Activated CD4-positive, alpha-beta T cell treated with anti-CD3 and anti-CD28 coated beads, Interleukin-2, amount 50 U/mL, for 4 hours (primary cell): ENCODE measurements at places on chromosomes 3 and 15.

GRCh38 chr15:85950101-85950500, 129.6 kb upstream of the AGBL1 start:
- no peak for DNase-seq

DNA sequence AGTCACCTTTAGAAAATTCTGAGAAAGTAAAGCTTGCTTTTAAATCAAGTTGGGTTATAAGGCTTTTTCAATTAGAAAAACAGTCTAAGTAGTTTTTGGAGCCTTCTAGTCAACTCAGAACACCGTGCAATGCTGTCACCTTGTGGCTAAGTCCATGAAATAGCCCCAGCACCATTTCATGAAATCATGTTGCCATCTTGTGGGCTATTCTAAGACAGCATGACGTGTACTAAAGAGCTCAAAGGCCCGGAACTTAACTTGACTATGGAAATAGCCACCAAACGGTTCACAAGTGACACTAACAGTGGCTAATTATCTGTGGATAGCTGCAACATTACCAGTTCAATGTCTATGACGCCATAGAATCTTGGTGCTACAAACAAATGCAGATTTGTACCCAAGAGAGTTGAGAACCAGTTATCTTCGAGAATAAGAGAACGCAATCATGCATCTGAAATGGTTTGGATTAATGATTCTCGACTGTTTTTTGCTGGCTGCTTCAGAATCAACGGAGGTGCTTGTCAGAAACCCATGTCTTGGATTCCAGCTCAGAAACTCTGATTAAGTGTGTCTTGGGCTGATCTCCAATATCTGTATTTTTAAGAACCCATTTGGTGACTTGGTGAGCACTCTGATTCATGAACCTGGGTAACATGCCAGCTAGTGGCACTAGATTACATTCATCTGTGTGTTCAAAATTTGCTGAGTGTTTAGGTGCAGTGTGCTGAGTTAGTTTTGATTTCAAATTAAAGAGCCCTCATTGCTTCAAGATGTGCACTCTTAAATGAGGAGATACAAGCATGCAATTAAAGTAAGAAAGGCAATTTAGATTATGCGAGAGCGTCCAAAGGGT, 111.2 kb upstream of the MCTP2 start:
- DNase-seq, result peak; percentile 21

DNA sequence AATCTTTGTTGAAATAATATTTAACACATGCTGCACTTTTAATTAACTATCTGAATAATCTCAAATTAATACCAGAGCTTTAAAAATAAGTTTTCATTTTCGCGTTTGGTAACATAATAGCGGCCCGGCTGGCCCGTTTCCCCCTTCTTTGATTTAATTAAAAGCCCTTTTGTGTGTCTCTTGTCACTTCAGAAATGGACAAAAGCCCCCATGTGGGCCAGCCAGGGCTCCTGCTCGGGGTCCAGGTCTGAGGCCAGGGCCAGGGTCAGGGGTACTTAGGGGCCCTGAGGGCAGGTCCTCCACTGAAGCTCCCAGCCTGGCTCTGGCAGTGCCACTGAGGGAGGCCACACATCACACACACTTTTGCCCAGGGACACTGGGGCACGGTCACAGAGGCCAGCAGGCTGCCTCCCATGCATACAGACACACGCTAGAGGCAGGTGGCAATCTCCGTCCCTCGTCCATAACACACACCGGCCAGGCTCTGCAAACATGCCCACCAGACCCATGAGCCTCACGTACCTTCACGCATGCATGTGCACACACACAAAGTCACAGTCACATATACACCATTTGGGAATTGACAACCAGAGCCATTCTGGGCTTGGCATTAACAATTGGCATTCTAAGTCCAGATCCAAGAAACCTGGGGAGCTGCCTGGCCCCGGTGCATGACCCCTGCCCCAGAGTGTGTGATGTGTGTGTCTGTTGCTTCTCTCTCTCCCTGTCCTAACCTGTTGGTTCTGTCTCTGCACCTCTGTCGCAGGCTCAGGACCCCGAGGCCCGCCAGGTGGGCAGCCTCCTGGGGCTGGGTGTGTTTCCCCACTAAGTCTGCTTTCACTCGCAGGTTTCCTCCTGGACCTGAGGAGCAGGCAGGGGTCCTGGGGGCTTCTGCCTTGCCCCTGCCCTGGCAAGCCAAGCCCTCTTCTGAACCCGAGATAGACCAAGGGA, 38.5 kb downstream of the DNAJB8 start:
- DNase-seq, result no peak

GRCh38 chr15:75161917-75162414, 39.7 kb upstream of the C15orf39 start:
- DNase-seq, result no peak

- no peak for DNase-seq
These were observed 436.9 kb upstream of the ZNF717 start for GRCh38 chr3:76222201-76222600.

DNA sequence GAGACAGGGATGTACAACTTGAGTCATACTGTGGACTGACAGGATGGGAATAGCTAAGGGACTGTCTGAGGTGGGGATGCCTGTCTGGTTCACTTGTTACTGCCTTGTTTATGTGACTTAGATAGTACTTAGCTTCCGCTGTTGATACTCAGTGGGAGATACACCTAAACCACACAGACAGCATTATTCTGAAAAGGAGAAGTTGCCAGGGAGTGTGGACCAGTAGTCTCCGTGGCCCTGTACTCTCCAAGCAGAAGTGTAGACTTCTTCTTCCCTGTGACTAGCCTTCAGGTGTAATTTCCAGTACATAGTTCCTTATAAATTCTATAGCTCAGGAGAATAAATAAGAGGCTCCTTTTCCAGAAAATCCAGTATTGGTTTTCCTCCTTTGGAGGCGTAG, 5.1 kb downstream of the HIGD2B start:
- no peak for DNase-seq

DNA sequence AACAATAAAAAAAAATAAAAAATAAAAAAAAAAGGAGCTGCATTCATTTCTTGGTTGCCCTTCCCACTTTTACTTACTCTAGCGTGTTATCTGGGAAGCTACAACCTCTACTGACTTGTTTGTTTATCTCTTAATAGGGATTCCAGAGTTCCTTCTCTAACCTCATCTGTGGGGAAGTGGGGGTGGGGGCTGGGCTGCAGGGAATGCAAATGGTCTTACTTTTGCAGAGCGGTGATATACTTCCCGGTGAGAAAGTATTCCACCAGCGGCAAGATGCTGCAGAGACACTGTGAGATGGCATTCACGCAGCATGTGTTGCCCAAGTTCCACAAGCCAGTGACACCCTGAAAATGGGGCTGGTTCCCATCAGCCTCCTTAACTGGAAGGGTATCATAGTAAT, 2.1 kb downstream of the USP50 start:
- no peak for DNase-seq

DNA sequence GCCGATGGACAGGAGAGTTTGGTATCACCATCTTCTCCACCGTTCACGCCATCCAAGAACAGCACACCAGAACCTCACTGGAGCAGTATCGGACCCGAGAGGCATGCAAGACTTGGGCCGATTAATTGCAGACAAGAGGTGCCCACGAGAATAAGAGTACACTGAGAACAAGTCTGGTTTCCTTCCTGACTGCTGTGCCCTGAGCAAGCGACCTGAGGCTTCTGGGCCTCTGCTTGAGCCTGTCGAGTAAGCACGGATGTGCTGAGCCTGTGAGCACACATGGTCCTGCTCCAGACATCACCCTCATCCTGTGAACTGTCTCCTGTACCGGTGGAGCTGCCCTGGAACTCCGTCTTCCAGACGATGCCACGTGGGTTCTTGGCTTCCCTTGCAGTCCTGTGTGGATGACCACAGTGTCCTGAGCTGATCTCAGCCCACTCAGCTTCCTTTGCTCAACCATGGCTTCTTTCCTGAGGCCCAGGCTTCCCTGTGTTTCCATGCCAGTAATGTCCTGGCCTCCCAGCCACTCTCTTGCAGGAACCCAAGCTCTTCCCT, 34.3 kb upstream of the SNRPA1 start:
- no peak for DNase-seq

GRCh38 chr15:63114465-63114864, 7.2 kb upstream of the LACTB start:
- DNase-seq, result no peak

- no peak for DNase-seq
These were observed 11.1 kb downstream of the POC1A start for GRCh38 chr3:52143156-52143555.

- DNase-seq, result no peak
These were observed 14.8 kb downstream of the ARNT2 start for GRCh38 chr15:80418892-80419537.

DNA sequence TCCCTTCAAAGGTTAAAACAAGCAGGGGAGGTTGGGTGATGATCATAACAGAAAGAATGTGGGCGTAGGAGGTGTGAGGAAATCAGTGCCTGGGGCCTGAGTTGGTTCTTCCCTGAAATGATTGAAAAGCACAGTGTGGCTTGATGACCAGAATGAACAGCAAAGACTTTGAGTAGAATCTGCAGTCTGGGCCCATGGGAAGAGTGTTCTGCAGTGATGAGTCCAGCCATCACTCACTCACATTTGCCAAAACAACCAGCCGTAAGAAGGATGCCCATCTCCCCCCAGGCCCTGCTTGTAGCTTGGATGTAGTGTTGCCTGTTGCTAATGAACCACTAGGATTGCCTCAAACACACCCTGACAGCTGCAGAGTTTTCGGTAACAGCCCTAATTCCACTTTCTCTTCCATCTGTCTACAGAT, 67.9 kb downstream of the VGLL3 start:
- DNase-seq, result no peak

DNA sequence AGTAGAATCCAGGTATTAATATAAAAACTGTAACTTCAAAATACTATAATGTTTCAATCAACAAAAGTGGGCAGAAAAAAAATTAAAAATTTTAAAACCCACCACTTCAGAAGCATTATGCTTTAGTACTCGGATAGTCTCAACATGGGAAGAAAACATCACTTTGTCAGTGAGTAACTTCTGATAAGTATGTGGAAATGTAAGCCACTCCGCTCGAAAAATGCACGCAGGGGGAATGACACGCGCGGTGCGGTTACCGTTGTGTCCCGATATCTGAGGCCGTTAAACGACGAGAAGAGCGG, 656 bp downstream of the NGLY1 start:
- DNase-seq, result no peak

GRCh38 chr3:153669527-153669926, 451.7 kb upstream of the ARHGEF26 start:
- DNase-seq, result no peak

DNA sequence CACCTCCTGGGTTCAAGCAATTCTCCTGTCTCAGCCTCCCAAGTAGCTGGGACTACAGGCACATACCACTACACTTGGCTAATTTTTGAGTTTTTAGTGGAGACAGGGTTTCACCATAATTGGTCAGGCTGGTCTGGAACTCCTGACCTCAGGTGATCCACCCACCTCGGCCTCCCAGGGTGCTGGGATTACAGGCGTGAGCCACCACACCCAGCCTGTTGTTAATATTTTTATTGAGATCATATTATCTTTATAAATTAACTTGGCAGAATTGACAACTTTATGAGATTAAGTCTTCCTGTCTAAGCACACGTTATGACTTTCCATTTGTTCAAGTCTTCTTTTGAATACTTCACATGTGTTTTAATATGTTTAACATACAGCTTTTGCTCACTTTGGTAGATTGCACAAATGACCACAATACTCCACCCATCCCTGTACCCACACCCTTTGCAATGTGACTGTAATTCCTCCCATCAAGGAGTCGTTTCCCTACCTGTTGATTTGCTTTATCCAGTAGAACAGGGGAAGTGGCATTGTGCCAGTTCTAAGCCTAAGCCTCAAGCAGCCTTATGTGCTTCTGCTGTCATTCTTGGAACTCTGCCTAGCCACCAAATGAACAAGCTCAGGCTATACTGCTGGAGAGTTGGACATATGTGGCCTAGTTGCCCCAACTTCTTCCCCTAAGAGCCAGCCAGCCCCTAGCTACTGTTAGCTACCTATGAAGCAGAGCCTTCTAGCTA, 8.2 kb downstream of the XYLB start:
- no peak for DNase-seq

DNA sequence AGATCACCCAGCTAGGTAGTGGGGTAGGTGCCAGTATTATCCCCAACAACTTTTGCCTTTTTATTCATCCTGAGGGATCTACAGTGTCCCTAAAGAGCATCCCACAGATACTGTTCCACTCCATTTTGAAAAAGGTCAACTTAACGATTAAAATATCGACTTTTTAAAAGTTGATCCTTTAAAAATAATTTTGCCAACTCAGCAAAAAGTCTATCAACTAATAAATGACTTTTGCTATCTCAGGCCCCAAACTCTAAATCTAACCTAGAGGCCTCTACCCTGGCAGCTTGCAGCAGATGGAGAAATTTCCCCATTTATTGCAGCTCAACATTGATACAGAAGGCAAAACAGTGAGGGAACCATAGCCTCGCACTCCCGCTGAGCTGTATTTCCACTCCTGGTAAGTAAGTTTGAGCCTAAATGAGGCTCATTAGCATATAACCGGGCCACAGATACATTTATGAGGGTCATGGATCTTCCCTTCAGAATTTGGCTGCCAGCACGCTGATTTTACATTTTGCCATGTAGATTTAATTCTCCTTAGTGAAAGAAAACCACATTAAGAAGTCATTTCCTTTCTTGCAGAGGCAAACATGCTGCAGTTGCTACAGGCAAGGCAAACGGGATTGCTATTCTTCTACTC, 704.1 kb upstream of the CFAP20DC start:
- DNase-seq, result no peak

DNA sequence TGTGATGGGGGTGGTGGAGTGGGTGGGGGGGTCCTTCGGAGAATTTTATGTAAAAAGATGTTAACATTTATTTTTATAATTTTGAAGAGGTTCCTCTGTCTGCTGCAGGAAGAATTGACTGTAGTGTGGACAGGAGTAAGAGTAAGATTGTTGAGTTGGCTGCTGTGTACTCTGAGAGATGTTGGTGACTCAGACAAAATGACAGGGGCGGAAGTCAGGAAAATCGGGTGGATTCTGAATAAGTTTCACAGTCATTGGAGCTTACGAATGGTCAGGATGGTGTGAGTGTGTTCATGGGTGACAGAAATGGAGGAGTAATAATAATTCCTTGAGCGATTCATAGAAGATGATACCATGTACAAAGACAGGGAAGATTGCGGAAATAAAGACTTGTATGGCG, 420.0 kb downstream of the ROBO2 start:
- no peak for DNase-seq

- DNase-seq, result no peak
These were observed 10.3 kb downstream of the SPINT1 start for GRCh38 chr15:40854161-40854560.
